ENCODE measurements at places on chromosomes 11 and 22.

DNA sequence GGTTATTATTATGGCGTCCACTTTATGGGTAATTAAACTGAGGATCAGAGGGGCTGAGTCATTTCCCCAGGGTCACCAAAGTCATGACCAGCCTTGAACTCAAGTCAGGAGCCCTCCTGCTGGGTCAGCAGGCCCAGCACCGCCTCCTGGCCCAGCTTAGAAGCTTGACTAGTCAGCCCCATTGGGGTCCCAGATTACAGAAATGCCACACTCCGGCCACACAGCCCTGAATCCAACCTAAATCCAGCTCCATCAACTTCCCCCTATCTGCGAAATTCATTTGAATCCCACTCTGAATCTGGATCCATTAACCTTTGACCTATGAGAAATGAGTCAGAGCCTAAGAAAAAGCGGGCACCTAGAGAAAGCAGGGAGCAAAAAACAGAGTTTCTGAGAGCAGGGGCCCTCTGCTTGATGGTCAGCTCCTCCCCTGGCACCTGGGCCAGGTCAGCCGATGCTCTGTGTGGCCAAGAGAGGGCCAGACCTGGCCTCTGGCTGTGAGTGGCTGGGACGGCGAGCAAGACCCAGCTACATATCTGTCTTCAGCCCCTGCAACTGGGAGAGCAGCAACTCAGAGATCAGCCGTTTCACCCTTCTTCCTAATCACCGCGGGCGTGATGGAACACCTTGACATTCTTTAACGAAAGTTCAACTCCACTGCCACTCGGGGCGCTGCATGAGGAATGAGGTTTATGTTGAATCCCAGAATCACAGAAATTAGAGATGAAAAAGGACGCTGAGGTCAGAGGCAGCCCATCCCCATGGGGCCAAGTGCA, 196.1 kb downstream of the TRIM29 start:
- no peak for DNase-seq

DNA sequence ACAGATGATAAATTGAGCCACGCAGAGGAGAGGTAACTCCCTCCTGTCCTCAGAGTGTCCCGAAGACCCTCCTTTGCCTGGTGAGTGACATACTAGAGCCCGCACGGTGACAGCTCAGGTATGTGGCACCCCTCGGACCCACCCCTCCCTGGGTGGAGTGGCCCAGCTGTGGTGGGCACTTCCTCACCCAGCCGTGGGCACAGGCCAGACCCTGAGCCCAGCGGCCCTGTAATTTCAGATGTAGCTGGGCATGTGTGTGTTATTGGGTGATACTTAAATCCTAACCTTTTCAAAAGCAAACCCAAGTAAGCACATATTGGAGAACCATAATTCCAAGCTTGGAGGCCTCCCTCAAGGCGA, 93.2 kb downstream of the WNT7B start:
- DNase-seq: no peak

DNA sequence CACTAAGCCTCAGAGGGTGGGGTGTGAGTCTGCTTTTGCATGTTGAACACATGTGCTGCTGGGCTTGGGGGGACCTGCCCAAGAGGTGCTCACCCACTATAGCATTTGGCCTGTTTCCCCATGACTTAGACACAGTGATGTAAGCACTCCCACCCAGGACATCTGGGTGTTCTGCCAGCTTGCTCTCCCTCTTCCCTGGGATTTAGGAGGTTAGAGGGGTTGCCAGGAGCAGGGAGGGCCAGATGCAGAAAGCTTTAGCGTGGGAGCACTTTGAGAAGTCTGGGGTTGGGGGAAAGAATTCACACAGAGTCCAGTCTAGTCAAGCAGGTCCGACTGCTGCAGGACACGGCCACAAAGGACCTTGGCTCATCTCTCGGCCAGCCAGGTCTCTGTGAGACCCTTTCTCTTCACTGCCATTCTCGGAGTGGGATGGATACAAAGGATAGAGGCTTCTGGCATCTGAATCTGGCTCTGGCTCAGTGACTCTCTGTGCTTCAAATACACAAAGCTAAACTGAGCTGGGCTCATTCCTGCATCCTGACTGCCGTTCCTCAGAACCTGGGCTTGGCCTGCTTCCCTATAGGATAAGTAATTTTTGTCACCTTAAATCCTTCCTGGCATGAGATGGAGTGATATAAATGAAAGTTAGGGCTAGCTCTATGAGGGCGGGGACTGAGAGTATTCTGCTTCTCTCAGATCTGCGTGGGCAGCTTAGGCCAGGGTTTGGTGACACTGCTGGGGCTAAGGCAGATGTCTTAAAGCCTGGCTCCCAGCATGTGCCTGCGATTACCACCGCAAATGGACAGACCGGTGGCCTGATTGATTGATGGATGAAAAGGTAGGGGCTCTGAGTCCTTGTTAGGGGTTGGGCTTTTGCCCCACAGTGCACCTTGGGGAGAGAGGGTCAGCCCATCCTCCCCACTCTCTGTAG, 14.5 kb downstream of the USP2 start:
- no peak for DNase-seq

DNA sequence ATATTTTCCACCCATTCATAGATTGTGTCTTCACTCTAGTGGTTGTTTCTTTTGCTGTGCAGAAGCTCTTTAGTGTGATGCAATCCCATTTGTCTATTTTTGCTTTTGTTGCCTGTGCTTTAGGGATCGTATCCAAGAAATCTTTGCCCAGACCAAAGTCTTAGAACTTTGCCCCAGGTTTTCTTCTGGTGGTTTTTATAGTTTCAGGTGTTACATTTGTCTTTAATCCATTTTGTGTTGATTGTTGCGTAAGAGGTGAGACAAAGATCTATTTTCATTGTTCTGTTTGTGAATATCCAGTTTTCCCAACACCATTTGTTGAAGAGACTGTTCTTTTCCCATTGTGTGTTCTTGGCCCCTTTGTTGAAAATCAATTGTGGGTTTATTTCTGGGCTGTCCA, 6.4 kb downstream of the IL10RA start:
- no peak for DNase-seq

GRCh38 chr11:105609341-105609781, 512 bp upstream of the GRIA4 start:
- no peak for DNase-seq
